ENCODE measurements at places on chromosomes 12 and 14.

GRCh38 chr14:54570631-54571415 lies 3.9 kb downstream of the SAMD4A start:
- DNase-seq, result no peak

DNA sequence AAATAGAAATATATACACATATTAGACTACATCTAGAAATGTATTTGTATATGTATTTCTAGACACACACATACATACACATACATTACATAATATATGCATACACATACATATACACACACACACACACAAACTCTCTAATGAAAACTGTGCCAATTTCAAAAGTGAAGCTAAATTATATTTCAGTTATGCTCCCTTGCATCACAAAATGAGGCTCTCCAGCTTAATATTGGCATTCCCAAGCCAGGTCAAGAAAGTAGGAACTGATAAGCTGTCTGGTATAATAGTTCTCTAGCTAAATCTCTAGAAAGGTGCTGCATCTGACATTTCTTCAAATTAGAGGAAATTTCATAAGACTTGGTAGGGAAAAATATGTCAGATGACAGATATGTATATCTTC lies 56.9 kb downstream of the GARIN6 start:
- DNase-seq, result no peak

- DNase-seq, result peak; percentile 64
Measured at GRCh38 chr12:95608252-95609033, 57.2 kb upstream of the USP44 start.

GRCh38 chr14:95460647-95461478 lies 55.6 kb downstream of the SYNE3 start:
- no peak for DNase-seq

DNA sequence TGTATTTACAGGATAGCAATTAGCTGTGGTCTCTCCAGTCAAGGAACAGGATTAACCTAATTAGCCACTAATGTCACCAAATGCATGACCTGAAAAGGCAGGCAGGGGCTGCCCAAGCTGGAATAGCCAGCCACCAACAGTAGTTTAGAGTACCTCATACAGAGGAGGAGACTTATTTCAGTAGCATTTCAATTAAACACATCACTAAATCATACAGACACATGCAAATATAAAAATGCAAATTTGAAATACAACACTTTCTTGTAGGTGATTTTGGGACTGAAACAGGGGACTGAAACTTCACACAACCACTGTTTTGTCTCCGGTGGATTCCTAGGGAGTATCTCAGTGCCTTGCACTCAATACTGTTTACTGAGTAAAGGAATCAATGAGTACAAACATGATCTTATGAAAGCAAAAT lies 636 bp upstream of the IFNG-AS1 start:
- no peak for DNase-seq

DNA sequence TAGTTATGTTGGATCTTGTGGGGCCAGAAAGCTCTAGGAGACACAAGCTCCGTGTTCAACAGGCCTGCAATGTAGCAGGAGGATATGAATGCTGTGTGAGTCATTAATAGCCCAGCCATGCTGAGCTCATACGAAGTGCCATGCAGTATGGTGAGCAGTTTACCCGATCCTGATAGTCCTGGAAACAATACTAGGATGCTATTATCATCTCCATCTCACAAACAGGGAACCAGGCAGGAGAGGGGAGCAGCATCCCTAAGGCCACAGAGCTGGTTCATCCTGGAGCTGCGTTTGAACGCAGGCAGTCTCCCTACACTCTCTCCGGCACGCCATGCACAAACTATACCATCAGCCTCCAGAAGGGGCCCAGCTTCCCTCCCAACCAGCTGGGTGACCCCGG lies 20.5 kb downstream of the TTC7B start:
- no peak for DNase-seq

- no peak for DNase-seq
Measured at GRCh38 chr12:107536613-107537012, 149.0 kb upstream of the PWP1 start.

GRCh38 chr12:30972035-30972434 lies 45.5 kb downstream of the TSPAN11 start:
- no peak for DNase-seq

DNA sequence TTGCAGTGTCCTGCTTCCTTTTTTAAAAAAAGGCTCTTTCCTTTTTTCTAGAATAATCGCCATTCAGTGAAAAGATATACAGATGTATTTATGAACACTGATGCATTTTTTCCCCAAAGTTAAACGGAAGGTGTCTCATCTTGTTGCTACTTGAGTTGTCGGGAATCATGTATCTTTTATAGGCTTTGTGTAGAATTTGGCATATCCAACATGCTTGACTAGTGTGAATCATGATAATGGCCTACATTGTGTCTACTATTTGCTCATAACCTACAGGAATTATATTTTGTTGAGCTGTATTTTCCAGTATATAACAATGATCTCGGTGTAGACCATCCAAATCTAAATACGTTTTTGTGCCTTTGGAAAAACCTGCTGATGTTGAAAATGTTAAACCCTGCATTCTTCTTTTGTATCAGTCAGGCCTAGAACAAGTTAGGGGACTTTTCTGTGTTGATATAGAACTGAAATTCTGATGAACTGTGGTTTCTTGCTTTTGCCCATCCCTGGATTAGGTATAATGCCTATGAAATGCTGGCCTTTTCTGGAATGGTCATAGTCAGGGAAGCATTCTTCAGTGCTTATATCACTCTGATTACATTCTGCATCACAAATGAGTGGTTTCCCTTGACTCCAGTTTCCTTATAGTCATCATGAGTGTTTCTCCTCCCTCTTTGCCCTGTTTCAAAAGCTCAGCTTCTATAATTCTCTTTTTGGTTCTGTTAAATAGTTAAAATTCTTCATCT lies 10.8 kb downstream of the BMAL2 start:
- DNase-seq, result no peak

GRCh38 chr12:54392485-54393206 lies 8.1 kb upstream of the ZNF385A start:
- DNase-seq, result no peak

DNA sequence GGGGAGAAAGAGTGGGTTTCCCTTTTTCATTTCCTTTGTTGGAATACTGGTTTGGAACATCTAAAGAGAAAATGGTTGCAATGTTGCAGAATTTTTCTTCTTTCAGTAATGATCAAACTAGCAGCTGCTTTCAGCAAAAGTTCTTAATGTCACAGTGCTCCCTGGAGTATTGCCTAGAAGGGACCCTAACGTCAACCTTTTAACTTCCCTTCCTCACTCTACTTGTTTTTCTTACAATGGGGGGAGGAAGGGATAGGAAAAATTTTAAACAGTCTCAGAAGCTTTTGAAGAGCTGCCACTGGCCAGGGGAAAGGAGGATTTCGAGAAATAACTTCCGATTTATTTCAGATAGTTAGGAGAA lies 521.8 kb downstream of the MED13L start:
- no peak for DNase-seq

GRCh38 chr12:51900323-51900889 lies 6.9 kb upstream of the ACVRL1 start:
- no peak for DNase-seq

DNA sequence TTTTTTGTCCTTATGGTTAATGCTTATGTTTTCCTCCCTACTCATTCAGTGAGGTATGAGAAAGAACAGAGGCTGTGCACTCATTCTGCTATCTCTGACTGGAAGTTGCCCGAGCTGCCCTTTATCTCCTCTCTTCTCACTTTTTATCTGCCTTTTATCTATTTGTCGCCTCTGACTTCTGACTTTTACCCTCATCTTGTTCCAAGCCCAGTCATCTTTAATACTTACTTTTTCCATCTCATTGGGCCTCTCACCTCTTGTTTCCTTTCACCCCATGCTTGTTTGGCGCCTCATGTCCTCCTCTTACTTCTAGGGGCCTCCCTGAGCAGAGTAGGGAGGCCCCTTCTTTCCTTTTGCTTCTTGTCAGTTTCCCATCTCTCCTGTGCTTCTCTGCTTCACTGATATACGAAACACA lies 50.7 kb downstream of the DIP2B start:
- no peak for DNase-seq

DNA sequence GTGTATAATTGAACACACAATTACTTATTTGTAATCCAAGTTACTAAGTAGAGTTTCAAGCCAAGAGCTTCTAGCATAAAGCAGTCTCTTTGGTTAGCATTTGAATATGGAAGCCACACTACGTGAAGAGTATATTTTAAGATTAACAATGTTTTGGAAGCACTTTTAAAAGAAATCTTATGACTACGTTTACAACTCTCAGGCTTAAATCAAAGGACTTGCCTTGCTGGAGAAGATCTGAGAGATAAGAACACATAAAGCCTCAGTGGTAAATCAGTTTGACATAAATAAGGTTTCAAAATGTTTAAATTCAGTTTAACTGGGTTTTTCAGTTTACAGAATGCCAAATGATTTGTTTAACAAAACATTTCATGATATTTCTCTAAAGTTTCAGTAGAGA lies 161.9 kb upstream of the PDE3A start:
- no peak for DNase-seq

DNA sequence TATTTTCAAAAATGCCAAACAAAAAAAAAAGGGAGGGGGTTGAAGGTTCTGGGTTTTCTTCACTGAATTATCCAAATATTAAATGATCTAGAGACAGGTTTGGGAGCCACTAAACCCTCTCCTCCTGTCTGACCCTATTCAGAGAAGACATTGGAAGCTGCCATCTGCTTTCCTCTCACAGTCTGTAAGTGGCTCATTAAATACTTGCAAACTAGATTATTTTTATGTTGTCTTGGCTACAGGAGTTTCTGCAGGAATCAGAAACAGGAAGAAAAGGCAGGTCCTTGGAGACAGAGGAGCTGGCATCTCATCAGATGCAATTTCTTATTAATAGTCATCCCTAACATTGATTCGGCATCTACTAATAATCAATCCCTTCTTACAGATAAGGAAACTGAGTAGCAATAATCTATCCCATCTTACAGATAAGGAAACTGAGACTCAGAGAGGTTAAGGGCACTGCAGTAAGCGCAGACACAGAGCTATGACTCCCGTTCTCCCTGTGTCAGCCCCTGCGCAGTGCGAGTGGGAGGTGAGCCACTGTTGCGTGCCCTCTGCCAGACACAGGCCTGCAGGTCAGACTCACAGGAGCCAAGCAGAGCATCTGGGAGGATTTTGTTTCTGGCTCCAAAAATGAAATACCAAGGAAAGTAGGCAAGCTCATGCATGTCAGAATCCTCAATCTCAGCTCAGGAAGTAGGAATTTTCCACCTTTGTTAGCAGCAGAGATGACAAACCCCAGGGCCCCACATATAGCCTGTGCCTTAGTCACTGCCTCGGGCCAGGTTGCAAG lies 11.0 kb downstream of the BDKRB2 start:
- no peak for DNase-seq

GRCh38 chr14:34247605-34248004 lies 214.4 kb downstream of the SPTSSA start:
- no peak for DNase-seq

- no peak for DNase-seq
Measured at GRCh38 chr12:91059211-91059610, 1.4 kb upstream of the KERA start.

DNA sequence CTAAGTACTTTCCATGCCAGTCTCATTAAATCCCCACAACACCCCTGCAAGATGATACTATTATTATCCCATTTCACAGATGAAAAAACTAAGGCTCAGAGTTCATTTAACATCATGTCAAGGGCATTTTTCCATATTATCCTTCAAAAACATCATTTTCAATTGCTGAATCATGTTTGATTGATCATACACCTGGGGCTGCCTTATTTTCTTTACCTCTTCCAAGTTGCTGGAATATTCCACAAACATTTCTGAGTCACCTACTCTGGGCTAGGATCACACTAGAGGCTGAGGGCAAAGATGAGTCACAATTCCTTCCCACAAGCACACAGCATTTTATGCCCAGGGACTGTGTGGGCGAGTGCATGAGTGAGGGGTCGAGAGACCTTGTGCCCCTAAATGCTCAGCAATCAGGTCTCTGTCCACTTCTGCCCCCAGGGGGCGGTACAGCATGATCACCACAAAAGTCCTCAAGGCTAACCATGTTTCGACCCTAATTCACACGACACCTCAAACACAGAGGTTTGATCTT lies 14.1 kb upstream of the TMEM119 start:
- DNase-seq, result no peak

- no peak for DNase-seq
Measured at GRCh38 chr12:121770813-121771625, 22.5 kb downstream of the RHOF start.

- DNase-seq, result no peak
Measured at GRCh38 chr12:27823038-27823437, 43.0 kb upstream of the MANSC4 start.

DNA sequence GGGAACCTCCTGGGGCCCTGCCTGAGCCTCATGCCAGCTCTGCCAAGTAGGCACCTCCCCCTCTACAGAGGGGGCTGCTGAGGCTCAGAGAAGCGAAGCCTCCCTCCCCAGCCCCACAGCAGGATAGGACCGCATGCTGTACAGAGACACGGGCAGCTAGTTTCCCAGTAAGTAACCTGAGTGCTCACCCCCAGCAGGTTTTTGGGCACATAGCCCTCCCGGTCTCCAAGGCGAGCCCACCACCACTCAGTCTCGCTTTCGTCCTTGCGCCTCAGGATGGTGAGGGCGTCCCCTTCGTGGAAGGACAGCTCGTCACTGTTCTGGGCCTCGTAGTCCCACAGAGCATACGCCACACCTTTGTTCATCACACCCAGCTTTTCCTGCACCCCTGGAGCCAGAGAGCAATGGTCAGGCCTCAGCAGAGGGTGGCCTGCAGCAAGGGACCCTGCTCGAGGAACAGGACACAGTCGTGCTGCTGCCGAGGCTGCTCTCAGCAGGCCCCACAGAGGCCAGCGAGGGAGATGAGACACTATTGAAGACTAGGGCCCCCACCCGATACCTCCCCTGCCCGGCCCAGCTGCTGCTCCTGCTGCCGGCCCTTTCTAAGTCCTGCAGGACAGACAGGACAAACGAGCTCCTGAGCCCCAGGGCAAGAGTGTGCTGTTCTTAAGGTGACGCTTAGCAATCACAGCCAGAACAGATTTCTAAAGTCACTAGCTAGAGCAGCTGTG lies 20.4 kb downstream of the ZFYVE21 start:
- no peak for DNase-seq

DNA sequence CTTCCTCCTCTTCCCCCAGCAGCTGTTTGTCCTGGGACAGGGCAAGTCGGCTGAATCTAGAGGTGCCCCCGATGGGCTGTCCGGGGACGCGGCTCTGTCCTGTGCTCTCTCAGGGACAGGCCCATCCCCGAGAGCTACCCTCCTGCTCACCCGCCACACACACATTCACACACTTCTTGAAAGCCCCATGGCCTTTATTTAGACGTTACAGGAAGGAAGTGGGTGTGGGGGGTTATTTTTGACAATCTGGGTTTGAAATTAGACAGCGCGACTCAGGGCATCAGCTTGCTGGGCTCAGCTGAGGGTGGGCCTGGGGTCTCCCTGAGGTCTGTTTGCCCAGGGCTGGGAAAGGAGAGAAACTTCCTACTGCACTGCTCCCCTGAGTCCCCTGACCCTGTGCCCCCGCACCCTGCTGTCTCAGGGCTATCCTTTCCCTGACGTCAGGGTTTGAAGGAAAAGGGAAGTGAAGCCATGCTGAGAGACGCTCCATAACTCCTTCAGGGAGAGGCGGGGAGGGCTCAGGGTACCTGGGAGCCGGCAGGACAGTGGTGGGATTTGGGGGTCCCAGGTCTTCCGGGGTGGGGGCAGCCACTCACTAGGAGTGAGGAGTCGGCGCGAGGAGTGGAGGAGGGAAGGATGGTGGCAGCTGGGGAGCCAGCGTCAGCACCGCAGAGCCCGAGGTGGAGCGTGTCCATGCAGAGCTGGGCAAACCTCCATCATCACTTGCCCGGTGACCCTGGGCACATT lies 8.1 kb downstream of the PTPN6 start:
- peak; percentile 35 for DNase-seq

GRCh38 chr14:45095143-45095542 lies 11.2 kb downstream of the PRPF39 start:
- DNase-seq, result no peak

GRCh38 chr12:110314308-110314707 lies 33.3 kb downstream of the ATP2A2 start:
- DNase-seq, result no peak
